ENCODE measurements at places on chromosomes 5 and 9.

DNA sequence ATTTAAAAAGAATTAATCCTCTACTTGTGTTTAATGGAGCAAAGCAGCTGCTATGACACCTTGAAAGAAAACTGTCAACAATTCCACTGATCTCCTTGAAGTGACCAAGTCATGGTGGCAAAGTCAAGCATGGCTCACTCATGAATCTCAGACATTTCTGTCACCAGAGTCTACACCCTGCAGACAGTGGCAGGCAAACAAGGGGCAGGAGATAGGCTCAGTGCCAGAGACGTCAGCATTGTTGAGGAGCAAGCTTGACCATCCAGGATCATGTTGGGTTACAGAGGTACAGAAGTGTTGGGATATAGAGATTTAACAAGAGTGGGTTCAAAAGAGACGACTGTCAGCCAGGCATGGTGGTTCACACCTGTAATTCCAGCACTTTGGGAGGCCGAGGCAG is 16.1 kb upstream of the VPS13A start:
- no peak for DNase-seq

- DNase-seq, result no peak
These were observed 29.0 kb downstream of the SLC31A2 start for GRCh38 chr9:113179839-113180238.

GRCh38 chr9:92931606-92932005 is 15.7 kb upstream of the FGD3 start:
- no peak for DNase-seq

- DNase-seq, result no peak
These were observed 15.6 kb upstream of the CLK4 start for GRCh38 chr5:178642351-178642909.

DNA sequence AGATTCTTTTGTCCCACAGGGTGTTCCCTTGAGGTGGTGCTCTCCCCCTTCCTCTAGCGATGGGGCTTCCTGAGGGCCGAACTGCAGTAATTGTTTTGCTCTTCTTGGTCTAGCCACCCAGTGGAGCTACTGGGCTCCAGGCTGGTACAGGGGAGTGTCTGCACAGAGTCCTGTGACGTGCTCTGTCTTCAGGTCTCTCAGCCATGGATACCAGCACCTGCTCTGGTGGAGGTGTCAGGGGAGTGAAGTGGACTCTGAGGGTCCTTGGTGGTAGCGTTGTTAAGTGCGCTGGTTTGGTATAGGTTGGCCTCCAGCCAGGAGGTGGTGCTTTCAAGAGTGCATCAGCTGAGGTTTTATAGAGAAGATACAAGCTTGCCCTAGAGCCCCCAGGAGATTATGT is 20.4 kb upstream of the CEP72 start:
- no peak for DNase-seq

DNA sequence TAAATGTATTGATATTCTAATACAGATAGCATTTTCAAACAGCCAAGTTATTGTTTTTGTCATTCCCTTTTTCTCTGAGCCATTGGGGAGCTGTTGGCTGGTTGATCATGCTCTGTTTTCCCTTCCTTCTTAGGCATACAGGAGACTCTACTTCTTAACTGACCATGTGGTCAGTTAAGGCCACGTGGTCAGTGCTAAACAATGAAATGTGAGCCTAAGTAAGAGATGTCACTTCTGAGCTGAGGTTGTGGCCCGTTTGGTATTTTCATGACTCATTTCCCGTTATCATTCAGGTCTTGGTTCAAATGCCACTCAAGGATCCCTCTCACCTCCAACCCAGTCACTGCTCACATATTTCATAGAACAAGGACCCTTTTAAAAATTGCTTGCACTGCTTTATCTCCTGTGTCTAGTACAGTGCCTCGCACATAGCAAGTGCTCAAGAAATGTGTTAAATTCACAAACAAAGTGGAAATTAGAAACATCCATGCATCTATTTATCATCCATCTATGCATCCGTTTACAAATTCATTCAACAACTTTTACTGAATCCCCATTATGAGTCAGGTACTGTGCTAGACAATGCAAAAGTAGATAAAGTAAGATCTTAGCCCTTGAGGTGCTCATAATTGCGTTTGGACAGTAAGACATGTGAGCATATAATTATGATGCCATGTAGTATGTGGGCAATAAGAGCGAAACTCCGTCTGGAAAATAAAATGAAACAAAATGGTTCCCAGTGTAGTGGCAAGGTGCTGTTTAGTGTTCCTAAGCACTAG is 50.7 kb downstream of the ARRDC3 start:
- peak; percentile 20 for DNase-seq

DNA sequence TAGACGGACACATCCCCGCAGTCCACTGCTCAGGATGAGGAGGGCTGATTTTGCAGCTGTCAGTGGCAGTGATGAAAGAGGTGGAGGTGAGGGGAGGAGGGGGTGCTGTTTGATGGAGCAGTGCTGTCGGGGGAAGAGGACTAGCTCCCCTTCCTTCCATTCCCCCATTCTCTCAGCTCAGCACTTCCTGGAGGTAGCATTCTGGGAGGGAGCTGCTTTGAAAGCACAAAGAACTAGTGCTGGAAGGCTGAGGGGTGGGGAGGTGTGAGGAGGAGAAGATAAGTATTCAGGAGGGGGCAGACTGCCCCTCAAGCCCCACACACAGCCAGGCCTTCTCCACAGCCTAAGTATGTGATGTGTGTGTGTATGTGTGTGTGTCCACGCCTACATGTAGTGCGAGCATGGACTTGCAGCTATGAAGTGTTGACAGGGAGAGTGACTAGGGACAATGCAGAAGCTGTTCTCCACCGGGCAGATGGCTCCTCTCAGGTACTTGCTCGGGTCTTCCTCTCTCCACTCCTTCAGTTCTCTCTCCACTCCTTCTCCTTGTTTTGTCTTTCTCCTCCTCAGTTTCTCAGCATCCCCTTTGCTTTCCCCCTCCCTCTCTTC is 65.5 kb upstream of the HSPA9 start:
- DNase-seq, result no peak

GRCh38 chr5:79224286-79224984 is 11.5 kb upstream of the JMY start:
- no peak for DNase-seq

DNA sequence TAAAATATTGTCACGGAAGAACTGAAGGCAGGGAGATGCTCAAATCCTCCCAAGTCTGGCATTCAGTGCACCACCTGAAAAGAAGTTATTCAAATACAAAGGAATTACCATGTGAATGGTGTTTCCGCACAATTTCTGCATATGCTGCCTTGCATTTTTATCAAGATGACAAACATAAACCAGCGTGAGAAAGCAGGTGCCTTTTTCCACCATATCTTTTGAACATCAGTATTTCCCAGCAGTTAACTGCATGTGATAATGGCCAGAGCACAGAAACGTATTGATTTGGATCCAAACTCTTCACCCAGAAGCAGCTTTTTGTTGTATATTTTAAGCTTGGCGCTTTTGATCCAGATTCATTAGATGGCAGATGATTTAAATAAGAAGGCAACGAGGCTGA is 808.0 kb downstream of the TLE1 start:
- no peak for DNase-seq

DNA sequence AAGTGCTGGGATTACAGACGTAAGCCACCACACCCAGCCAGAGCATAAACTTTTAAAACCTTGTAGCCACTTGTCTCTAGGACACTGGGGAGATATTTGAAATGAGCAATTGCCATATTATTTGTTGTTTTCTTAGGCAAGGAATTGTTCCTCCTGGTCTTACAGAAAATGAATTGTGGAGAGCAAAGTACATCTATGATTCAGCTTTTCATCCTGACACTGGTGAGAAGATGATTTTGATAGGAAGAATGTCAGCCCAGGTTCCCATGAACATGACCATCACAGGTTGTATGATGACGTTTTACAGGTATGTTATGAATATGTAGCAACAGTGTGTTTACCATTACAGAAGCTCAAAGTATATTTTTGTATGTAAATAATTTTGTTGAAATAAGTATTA is 30.5 kb downstream of the SFXN1 start:
- no peak for DNase-seq

- no peak for DNase-seq
These were observed at the start of gene NPR3 for GRCh38 chr5:32710550-32711361. Gene NPR3 (plus strand): TSS chr5:32711321. CDS start chr5:32711777, 456 bp downstream.

DNA sequence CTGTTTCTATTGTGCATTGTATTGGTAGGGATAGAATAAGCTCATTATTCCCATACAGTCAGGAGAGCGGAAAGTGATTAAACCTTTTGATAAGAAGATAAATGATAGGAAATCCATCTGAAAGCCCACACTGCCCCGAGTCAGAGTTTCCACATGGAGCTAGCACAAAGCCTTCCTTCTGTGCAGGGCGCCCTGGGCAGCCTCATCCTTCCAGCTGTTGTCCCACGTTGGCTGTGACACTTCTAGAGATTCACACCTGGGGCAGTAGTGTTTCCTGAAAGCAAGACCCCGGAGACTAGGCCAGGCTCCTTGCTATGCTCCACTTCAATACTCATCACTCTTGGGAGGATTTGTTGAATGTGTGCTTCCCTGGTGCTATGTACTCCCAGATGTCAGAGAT is 172.4 kb downstream of the SEMA6A start:
- DNase-seq, result no peak

GRCh38 chr5:122301016-122301415 is 11.0 kb upstream of the SNCAIP start:
- DNase-seq, result no peak

DNA sequence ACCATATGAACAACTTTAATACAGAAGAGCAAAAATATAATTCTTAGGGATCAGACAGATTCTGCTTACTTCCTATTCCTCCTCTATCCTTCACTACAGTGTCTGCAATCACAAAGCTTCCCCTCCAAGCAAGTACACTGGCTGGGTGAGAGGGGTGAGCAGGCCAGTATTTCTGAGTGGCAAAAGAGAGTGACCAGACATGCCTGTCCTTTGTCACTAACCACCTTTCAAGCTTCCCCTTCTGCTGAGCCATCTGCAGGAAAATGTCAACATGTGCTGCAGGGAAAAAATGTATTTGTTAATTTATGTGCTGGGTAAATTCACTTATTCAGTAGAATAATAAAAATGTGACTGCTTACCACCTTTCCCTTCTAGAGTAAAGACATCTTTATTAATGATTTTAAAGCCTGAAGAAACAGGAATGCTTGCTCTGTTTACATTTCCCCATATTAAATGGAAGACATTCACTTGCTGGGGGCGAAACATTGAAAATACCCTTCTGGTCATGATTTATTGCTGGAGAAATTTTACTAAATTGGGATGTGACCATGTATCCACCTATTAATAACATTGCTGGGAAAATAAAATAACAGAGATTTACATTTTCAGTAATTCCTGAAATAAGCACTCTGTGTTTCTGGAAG is 84.9 kb downstream of the SPOCK1 start:
- DNase-seq, result no peak

DNA sequence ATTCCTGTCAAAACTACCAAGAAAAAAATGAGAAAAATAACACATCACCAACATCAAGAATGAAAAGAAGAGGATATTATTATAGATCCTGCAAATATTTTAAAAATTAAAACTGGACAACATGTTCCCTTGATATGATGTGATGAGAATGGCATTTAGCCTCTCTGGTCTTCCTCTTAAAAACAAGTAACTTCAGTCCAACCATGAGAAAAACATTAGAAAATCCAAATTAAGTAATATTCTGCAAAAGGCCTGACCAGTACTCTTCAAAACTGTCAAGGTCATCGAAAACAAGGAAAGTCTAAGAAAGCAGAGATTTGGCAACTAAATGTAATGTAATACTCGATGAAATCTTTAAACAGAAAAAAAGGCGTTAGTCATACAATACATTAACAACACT is 167.1 kb upstream of the SNX2 start:
- no peak for DNase-seq

GRCh38 chr9:76558465-76558864 is 99.5 kb downstream of the GCNT1 start:
- DNase-seq, result no peak

DNA sequence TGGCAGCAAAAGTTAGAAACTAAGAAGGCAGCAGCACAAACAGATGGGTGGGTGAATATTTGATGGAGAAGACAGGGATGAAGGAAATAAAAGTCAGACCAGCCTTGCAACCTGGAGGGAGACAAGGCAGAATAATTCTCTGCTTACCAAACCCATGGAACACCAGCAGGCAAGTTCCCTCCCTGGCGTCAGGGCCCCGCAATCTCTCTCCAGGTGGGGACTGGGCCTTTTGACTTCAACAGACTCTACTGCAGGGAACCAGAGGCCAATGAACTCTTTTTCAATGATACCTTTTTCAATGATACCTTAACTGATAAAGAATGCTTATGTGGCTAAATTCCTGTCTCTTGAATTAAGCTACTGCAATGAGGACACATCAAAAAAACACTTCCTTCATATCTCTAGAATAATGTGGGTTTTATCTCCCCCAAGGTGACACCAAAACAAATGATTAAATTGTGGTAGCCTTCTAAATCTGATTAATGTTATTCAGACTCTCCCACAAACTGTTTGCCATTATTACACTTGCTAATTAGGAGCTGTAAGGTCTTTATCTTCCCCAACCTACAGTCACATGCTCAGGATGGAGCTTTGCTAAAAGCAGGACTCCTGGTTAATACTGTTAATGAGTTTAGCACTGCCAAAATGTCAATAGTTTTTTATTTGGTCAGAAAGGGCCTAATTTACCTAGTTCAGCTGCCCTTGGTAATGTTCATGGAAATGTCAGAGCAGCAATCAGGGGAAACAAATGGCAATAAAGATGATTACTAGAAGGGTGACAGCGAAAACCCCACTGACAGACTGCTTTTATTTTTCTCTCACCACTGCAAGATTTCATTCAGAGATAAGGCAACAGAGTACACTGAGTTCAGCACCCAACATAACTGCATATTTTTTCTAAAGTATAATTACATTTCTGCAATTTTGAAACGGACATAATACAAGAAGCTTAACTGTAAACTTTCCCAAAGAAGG is 165.5 kb downstream of the TSSK1B start:
- DNase-seq, result no peak

DNA sequence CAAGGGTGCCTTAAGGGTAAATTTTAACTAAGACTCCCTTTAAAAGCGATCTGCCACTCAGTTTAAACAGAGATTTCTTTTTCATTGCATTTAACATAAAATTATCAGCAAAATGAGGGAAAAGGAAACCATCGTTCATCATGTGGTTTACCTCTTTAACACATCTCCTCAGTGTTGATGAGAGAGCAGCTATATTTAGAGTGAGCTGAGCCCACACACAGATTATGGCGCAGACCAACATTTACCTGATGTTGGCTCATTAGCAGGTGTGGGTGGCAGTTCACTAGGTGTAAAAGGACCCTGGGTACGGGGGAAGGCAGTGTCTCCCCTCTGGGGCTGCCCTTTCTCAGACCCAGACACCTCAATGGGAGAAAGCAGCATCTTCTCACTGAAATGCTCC is 149.8 kb downstream of the ENTREP1 start:
- DNase-seq, result no peak

GRCh38 chr5:14244721-14245120 is 101.6 kb downstream of the TRIO start:
- no peak for DNase-seq

DNA sequence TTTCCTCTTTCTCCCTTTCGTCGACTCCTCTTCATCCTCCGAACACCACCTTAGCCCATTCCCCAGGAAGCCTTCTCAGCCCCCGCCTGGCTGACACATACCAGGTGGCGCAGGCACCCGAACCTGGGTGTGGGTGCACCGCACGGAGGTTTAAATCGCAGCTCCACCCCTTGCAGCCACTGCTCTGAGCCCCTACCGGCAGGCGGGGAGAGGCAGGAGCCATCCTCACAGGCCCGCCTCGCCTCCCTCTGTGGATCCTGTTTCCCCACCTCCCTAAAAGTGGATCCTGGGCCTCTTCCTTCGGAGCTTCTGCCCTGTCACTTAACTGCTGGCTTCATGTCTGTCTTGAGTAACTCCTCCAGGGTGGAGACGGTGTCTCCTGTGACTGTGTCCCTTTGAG is 110.7 kb downstream of the OLFM1 start:
- no peak for DNase-seq
